Lower leg skin (tissue), 4 donors: ENCODE measurements at places on chromosomes 4 and X.

DNA sequence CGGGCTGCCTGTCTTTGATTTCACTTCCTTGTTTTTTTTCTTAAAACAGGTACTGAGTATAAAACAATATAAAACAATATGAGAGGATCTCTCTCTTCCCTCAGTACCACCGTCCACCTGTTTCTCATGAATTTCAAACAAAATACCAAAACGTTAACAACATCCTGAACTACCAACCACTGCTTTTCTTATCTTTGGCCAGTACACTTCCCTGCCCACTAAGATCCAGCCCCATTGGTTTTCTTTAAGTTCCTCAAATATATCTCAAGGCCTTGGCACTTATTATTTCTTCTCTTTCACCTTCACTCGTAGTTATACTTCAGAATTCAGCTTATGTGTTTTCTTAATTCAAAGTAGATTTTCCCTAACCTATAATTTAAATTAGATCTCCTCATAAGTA is 370.2 kb upstream of the GRIA3 start:
- no peak for DNase-seq

DNA sequence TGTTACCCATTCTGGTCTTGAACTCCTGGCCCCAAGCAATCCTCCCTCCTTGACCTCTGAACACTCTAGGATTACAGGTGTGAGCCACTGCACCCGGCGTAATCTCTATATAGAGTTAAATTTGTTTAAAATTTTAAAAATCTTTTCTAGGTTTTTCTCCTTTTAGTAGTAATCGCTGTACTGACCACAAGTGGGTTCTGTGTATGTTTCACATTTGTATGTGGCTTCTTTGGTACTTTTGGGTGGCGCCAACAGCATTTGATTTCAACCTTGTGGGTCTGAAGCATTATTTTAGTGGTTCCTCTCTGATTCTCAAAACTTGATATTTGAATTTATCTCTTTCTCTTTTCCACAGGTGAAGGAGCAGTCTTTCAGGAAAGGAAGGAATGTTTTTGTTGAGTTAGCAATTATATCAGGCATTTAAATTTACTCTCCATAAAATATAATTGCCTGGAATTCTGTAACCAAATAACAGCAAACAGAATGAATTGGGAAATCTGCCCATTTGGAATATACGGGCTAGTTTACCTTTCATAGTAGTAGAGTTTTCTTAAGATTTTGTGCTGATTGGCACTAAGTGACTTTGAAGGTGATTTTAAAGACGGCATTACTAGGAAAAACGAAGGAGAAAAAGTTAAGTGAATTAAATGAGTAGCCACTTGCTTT is 29.5 kb downstream of the ARHGAP10 start:
- no peak for DNase-seq

DNA sequence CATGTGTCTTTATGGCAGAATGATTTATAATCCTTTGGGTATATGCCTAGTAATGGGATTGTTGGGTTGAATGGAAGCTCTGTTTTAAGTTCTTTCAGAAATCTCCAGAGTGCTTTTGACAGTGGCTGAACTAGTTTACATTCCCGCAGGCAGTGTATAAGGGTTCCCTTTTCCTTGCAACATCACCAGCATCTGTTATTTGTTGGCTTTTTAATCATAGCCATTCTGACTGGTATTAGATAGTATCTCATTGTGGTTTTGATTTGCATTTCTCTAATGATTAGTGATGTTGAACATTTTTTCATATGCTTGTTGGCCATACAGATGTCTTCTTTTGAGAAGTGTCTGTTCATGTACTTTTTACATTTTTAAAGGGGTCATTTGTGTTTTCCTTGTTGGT is 129.8 kb downstream of the TBCK start:
- no peak for DNase-seq

- DNase-seq, result no peak
These were observed 126.0 kb downstream of the PPP3CA start for GRCh38 chr4:101221294-101221693.

- DNase-seq, result peak; percentile 86
These were observed 48.3 kb downstream of the SEL1L3 start for GRCh38 chr4:25814301-25815136.

- no peak for DNase-seq
These were observed 161.5 kb downstream of the PRDM5 start for GRCh38 chr4:120761070-120761469.

GRCh38 chr4:99816545-99817308 is at the start of gene DAPP1:
TSS of gene DAPP1 (plus strand) at chr4:99816827. CDS start at chr4:99816914, 87 bp downstream.
- DNase-seq, result peak; percentile 91

DNA sequence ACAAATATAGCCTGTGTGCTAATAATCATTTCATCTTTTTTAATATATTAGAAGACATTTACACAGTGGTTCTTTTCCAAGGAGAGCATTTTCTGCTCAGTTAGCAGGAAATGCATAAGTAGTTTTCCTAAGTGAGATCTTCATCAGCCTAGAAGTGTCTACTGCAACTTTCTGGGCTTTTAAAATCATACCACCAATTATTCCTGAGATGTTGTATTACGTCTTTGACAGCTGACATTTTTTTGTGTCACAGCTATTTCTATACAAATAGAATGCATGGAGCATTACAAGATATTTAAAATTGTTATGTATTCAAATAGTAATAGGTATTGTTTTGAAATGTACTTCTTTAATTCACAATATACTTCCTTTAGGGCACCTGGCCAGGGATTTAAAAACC is 158.0 kb downstream of the GRID2 start:
- no peak for DNase-seq

DNA sequence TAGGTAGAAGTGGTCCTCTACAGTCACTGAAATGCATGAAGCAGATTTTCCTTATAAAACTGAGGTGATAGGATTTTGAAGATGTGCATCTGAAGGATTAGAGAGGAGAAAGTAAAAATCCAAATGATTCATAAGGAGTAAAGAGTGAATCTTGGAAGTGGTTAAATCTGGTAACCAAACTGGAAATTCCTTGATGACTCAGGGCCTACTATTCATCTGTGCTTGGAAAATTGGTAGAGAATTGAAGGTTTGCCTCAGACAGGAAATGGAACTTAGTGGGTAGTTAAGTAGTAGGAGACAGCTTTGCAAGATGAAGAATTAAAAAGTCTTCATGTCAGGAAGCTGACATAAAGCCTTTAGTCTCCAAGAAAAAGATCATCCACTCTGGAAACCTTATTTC is 368.9 kb upstream of the CTSO start:
- DNase-seq, result no peak

- DNase-seq, result no peak
These were observed 21.9 kb upstream of the KLHL2 start for GRCh38 chr4:165185448-165185847.

GRCh38 chrX:134255555-134255954 is 18.6 kb downstream of the CCDC160 start:
- no peak for DNase-seq

DNA sequence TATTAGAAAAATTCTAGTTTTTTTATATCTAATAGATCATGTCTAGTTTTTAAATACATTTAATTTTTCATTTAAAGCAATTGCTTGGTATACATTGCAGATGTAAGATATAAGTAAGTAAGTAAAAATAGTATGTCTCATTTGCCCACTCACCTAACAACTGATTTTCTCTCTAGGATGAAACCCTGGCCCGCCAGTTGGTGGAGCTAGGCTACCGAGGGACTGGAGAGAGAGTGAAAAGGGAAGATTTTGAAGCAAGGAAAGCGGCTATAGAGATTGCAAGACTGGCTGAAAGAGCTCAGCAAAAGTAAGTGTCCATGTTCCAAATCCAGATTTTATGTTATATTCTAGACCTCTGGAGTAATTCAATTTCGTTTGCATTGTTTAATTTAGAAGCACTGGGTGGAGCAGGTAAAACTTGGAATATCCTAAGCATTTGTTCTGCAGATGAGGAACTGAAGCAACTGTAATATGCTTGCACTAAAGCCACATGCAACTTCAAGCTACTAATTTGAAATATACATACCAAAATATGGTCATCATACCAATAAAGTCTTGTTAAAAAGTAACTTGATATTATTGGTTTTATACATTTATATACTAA is 27.1 kb downstream of the CFAP299 start:
- DNase-seq, result no peak

DNA sequence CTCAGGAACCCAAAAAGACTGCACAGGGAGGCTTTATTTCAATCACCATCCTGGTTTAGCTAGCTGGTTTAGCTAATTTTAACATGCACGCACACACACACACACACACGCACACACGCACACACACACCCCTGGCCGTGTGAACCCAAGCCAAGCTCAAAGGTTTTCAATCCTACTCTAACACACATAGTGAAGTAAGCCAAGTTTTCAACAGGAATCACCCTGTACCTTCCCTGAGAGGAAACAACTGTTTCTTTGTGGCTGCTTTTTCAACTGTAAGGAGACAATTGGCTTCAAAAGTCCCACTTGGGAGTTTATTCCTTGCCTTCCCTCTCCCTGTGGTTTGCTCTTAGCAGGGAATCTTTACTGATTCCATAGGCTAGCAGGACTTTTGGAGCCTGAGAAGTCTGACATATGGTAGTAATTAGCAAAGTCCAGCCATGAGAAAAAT is 98.9 kb upstream of the BMP3 start:
- DNase-seq, result no peak

DNA sequence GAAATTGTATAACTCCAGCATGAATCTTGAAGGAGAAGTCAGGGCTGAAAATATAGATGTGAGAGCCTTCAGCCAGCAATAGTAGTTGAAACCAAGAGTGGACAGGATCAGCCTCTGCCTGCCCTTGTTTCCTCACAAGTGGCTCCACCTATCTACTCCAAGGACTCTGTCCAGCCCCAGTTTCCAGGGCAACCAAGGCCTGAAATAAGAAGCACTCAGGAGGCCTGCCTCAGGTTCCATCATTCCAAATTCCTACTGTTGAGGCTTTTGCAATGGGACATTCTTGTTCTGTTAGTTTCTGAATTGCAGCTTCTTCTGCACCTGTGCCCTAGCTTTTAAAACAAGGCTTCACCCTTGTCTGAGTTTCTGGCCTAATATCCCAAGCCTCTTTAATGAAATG is 41.6 kb downstream of the TRPC5OS start:
- DNase-seq, result no peak

DNA sequence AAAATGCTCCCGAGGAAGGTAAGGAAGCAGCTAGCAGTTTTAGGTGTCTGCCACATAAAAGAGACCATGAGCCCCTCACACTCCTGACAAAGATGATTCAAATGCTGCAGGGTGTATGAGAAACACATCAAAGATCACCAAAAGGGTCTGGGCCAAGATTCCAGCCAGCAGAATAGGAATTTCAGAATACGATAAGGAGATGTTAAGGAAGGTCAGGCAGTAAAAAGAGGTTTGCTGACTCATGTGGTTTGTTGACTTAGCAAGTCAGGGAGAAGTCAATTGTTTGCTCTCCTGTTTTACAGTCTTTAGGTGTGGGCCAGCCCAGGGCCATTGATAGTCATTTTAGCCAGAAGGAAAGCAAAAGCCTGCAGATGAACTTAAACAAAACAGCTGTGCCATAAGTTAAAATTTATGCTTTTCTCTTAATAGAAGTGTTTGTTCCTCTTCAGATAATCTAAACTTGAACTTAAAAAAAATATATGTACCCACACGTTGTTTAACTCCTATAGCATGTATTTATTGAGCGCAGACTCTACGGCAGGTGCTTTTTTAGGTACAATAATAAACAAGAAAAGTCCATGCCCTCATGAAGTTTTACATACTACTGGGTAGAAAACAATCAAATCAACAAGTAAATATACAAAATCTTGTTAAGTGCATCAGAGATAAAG is 115.6 kb downstream of the CAMK2D start:
- DNase-seq, result no peak

DNA sequence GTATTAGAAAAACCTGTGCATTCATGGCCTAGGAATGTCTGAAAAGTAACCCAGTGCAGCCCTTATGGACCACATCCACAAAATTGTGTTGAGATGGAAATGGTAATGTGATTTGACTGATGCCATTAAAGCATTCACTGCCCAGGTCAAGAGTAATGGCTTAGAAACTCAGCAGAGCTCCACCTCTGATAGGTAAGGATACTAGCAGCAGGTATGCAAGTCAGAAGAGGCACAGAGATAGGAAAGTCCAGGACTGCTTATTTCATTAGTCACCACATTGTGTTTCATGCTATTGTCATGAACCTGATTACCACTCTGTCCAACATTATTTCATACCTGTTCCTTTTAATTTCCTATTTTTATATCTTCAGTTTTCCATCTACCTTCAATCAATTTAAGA is 2042.2 kb downstream of the ARAP2 start:
- DNase-seq, result no peak

DNA sequence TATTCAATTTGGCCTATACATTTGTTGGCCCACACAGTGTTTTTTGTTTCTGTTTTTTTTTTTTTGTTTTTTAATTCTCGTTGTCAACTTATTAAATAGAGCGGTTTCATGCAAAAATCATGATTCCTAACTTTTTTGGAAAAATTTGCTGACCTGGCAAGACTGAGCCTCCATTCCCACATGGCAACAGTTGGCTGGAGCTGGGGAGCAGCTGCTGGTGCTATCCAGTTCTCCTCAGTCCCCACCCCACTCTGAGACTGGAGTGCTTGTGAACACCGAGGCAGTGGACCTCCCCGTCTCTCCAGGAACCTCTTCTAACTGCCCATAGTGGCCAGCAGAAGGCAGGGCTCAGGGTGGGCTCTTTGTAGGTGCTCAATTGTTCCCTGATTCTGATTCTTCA is 95.7 kb upstream of the OTUD4 start:
- DNase-seq, result no peak

- no peak for DNase-seq
These were observed 2.7 kb downstream of the UTP14A start for GRCh38 chrX:129908636-129909035.

GRCh38 chr4:99891351-99891750 is 2.9 kb downstream of the LAMTOR3 start:
- no peak for DNase-seq

DNA sequence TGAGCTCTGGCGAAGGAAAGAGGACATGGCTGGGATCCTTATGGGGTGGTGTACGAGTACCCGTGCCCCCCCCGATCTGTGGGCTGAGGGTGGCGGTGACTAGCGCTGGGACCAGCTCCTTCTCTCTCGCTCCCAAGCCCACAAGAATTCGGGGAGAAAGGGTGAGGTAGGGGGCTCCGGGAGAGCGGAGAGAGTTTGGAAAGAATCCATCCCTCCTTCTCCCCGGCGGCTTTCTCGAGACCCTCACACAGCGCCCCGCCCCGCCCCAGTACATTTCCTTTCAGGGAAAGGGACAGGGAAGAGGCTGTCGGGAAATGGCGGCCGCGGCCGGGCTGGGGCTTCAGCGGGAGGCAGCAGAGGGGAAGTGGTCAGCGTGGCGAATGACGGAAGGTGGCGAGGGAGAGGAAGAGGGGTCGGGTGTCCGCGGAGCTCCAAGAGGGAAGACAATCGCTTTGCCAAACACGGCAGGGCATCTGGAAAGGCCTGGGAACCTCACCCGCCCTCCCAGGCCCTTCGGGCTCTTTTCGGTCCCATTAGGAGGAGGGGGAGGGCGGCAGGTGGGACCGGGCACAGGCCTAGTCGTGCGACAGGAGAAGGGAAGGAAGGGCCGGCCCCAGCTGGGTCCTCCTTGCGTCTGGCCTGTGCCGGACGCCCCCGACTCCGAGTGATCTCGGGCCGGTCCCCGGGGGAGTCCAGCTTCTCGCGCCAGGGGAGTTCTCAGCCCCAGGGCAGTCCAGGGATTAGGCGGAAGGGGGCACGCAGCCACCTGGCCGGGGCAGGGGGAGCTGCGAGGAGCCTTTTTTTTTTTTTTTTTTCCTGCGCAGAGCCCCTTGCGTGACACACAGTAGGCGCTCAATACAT is 10.2 kb downstream of the HNRNPH2 start:
- DNase-seq, result peak; percentile 90
